NCI-H345 (cell line): ENCODE measurements at places on chromosomes 1 and 21.

- DNase-seq: no peak
Observed at GRCh38 chr1:41501581-41501980, 17.1 kb upstream of the EDN2 start.

- peak; percentile 85 for DNase-seq
Observed at GRCh38 chr1:43235451-43236121, 34.2 kb upstream of the TMEM125 start.

DNA sequence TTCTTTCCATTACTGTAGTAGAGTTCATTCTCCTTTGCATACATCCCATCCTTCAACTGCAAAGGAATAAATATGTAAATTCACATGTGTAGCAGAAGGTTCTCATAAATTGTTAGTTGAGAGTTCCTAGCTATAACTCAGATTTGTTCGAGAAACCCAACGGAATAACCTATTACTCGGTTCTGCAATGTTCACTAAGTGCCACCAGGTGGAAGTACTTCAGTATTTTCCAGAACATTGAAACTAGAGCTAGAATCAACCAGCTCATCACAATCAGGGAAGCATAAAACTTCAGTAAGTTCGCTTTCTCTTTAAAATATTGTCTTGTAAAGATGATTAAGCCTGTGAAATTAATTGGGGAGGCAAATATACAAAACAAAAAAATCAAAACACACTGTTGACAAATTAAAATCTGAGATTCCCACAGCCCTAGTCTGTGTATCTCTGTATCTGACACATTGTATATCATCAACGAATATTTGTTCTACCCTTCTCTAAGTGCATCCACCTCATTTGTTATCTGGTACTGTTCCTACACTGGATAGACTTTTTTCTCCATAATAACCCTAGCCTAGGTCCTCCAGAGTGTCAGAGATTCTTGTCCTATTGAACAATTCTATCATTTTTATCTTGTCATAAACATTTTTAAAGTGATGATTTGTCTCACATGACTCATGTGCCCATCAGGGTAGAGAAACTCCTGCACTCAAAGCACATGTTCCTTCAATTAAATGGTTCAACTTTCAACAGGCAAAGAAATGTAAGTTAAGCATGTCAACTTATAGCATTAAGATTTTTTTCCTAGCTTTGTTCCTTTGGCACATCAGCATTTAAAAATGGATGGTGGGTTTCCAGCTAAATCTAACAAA is 31.9 kb downstream of the MROH9 start:
- DNase-seq: peak; percentile 22

DNA sequence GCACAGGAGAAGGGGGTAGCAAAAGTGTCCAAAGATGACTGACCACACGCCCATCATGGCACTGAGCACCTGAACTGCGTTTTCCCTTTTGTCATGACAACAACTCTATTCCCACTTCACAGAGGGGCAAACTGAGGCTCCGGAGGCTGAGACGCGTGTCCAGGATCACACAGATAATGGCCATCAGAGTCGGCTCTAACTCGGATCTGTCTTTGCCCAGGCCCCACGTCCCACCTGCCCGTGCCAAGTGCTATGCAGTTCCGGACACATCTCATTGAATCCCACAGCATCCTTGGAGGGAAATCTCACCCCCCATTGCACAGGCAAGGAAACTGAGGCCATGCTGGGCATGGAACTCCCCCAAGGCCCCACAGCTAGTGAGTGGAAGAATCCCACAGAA is 62.1 kb downstream of the MATN1 start:
- DNase-seq: no peak

- no peak for DNase-seq
Observed at GRCh38 chr21:35051287-35051818, 2.3 kb upstream of the RUNX1 start.

DNA sequence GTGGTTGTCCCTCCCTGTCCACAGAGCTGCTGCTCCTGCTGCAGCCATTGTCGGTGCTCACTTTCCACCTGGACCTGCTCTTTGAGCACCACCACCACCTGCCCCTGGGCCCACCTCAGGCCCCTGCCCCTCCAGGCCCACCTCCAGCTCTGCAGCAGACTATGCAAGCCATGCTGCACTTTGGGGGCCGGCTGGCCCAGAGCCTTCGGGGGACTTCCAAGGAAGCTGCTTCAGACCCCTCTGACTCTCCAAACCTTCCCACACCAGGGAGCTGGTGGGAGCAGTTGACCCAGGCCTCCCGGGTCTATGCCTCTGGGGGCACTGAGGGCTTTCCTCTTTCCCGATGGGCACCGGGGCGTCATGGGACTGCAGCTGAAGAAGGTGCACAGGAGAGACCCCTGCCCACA is 5.9 kb downstream of the RUSC1 start:
- no peak for DNase-seq

DNA sequence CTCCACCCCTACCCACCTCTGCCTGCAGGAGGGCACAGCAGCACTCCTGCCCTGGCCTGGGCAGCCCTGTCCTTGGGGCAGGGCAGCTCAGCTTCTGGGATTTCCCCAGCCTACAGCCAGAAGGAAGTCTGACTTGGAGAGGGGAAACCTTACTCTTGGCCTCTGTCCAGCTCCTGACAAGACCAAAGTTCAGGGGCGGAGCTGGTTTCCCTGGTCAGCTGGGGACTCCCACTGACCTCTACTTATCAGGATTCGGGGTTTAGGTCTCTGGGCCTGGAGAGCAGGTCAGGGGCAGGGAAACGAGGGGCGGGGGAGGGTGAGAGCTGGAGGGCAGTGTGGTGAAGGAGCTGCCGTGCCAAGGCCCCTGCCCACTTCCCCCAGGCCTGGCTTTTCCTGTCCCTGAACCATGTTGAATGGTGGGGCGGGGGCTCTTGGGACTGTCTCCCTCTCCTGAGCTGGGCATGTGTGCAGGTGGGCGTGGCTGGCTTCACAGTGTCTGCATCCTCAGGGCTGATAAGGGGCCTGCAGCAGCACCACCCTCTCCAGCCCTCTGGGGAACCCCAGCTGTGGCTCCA is 16.8 kb upstream of the ETV3 start:
- no peak for DNase-seq

- DNase-seq: no peak
Observed at GRCh38 chr1:81714636-81715035, 86.1 kb upstream of the ADGRL2 start.

DNA sequence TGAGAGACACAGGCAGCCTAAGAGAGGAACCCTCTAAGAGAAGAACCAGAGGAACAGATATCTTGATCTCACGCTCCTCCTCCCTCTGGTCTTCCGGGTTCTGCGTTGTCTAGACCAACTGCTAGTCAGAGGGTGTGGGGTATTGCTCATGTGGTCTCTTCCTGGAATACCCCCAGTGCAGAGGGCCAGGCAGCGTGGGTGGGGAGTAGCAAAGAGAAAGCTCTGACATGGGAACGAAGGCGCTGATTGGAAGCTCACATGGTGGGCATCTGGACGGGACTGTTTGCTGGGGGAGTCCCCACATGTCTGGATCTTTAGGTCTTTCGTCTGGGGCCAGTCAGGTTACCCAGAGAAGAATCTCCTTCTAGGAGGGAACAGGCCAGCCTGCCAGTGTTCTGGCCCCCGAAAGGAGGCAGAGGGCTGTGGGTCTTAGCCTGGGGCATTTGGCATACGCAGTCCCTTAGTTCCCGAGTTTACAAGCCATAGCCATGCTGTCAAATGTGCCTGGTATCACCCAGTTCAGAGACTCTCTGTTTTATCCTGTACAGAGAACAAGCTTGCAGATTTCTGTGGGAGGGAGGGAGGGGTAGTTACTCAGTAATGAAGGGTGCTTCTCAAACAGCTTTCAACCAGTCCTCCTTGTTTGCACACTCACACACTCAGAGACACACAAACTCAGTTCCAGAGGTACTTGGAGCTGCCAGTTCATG is 18.3 kb upstream of the IL6R start:
- no peak for DNase-seq

- no peak for DNase-seq
Observed at GRCh38 chr1:210523830-210524229, 195.1 kb downstream of the HHAT start.

GRCh38 chr1:26959722-26960624 is at the start of gene KDF1:
TSS of gene KDF1 (minus strand) at chr1:26960468. CDS start at chr1:26952380, 8,088 bp downstream.
- peak; percentile 85 for DNase-seq

DNA sequence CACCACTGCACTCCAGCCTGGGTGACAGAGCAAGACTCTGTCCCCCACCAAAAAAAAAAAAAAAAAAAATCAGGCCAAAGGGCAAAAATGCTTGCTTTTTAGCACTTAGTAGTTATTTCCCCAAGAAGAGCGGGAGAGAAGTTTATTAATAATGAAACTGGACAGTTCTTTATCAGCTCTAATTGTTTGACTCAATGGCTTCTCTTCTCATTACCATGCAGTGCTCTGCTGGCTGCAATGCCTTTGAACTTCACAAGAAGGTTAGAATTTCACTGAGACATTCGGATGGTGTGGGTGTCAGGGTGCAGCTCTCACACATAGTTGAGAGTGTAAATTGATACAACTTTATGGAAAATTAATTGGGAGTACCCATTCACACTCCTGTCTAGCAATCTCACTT is 63.7 kb downstream of the EDARADD start:
- no peak for DNase-seq

GRCh38 chr1:209485167-209485566 is 98.3 kb upstream of the CAMK1G start:
- peak; percentile 93 for DNase-seq

GRCh38 chr1:1202831-1203560 is 3.4 kb downstream of the TNFRSF18 start:
- peak; percentile 21 for DNase-seq

DNA sequence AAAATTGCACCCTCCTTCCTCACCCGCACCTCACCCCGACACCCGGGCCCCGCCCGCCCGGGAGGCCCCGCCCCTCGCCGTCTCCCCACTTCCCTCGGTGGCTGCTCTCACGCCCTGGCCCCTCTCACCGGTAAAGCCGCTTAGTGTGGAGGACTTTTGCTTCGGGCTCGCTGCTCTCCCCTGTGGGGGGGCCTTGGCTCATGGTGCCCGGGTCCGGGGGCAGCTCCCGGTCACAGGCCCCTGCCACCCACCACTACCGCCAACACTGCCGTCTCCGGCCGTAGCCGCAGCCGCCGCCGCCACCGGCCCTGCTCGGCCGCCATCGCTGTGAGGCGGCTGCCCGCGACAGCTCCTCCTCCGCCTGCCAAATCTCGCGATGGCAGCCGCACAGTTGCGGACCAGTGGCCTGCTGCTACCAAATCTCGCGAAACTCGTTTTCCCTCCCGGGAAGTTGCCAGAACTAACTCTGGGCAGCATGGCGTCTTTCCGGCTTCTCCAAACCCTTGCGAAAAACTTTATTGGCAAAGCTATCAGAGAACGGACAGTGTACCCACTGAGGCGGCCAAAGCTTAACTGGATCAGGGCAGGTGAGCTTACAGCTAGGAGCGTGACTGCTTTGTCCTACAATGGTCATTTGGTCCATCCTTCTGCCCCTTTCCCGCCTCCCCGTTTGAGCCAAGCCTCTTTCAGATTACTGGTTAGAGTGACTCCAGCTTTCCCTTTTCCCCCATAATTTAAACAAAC is at the start of gene SMG5:
Gene SMG5, minus strand, starts transcription at position 347 of the 744 bp plus-strand sequence. Its CDS starts 145 bp downstream, at position 202.
- peak; percentile 100 for DNase-seq
